ENCODE measurements at places on chromosomes 2 and 18. TPM values are rescaled to one million over a fixed set of nuclear protein-coding genes. Genes with fewer than 3 reads are reported as not detected.

Gene CNRIP1
- 35.7 TPM for total RNA-seq

Gene GALNT13
- 0.44 TPM for total RNA-seq

Gene MOGAT1
- not detected for total RNA-seq

GRCh38 chr2:134367213-134367612 is 113.3 kb downstream of the MGAT5 start:
- DNase-seq = no peak

DNA sequence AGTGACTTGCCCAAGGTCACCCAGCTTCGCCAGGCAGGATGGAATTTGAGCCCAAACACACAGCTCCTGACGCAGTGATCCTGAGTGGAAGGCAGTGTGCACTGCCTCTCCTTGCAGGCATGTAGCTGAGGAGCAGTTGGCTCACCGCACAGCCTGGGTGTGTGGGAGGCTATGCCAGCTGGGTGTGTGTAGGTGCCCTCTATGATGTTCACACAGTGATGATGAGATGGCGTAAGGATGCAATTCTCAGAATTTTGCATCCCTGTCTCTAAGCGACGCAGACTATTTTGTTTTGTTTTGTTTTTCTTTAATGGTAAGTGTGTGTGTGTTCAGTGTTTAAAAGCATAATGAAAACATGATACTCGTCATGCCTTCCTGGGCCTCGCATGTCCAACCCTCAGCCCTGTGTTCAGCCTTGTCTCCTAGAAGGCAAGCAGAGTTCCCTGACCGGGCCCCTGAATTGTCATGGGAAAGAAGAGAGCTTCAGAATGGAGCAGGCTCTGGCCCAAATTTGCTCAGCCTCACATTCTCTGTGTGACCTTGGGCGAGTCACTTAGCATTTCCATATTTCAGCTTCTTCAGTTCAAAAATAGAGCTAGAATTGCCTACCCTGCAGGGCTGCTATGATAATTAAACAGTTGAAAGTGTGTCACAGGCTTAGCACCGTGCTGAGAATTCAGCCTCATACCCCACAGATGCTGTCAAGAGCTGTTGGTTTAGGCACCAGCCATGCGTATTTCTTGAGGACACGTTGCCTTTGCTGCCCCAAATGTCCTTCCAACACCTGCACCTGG is 603.6 kb upstream of the RAB6C start:
- no peak for DNase-seq

DNA sequence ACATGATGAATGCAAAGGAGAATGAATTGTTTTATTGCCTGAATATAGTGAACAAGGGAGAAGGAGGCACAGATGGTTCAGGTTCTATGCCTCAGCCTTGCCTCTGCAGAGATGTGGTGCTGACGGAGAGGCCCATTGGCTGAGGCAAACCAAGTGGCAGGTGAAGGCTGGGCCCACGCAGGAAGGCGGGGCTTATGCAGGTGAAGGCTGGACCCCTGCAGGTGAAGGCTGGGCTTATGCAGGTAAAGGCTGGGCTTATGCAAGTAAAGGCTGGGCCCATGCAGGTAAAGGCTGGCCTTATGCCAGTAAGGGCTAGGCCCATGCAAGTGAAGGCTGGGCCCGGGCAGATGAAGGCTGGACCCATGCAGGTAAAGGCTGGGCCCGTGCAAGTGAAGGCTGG is 414.7 kb downstream of the LRATD1 start:
- DNase-seq = no peak

DNA sequence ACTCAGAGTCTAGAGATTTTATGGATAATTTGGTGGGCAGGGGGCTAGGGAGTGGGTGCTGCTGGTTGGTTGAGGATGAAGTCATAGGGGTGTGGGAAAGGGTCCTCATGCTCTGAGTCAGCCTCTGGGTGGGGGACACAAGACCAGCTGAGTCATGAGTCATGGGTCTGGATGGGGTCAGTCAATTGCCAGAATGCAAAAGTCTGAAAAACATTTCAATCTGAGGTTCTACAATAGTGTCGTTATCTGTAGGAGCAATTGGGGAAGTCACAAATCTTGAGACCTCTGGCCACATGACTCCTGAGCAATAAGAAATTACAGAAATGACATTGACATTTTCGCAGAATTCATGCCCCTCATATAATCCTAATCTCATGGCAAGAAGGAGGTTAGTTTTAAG is 15.1 kb downstream of the NMS start:
- no peak for DNase-seq

DNA sequence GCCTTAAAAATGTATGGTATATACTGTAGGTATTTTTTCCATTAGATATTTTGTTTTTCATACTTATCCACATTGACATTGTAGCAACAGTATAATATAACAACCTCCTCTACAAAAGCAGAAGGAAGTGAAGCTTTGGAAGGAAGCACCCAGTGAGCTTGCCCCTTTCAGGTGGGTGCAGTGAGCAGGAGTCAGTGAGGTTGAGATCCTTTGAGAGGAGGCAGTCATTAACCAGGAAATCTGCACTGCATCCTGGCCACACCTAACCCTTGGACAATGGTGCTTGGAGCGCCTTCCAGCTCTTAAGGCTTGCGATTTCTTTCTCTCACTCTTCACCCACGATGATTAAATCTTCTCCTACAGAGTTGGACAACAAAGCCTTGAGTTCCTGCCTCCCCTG is 13.9 kb downstream of the IL37 start:
- DNase-seq = no peak

GRCh38 chr2:132567682-132568081 is 102.3 kb downstream of the LYPD1 start:
- no peak for DNase-seq

GRCh38 chr2:27956888-27957287 is 66.4 kb downstream of the BABAM2 start:
- DNase-seq = no peak

GRCh38 chr2:242013771-242014170 is 144.2 kb downstream of the RTP5 start:
- no peak for DNase-seq

GRCh38 chr18:35143622-35144596 is 96.9 kb upstream of the ZNF397 start:
- no peak for DNase-seq

DNA sequence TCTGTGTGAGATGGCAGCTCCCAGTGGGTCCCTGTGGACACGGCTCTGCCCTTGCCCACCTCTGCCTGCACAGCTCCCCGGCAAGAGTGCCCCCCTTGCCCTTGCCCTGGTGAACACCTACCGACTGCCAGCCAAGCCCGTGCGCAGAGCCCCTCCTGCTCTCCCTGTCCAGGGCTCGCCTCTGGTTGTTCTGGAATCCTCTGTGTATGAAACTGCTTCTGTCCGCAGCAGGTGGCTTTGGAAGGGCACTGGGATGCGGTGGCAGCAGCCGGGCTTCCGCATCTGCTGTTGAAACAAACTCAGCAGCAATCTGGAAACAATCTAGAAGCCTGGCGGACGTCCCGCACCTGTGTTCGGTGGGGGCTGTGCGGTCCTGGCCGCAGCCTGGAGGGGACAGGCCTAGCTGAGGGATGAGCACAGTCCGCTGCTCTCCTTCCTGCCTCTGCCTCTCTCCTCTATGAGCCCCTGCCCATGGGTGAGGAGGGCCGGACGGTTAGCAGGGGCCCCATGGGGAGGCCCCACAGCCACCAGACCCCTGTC is 34.0 kb upstream of the KLF11 start:
- DNase-seq = no peak

- no peak for DNase-seq
Measured at GRCh38 chr2:30934066-30934465, 126.8 kb upstream of the CAPN13 start.

Data from breast epithelium (tissue), 4 donors.